Activated CD4-positive, alpha-beta T cell treated with anti-CD3 and anti-CD28 coated beads, Interleukin-2, amount 10 ng/mL, durations not matched to agents 7 days and 5 days (primary cell): ENCODE measurements at places on chromosomes 6 and 20.

GRCh38 chr6:80331522-80331921 is 225.1 kb downstream of the BCKDHB start:
- DNase-seq, result no peak

- no peak for DNase-seq
Measured at GRCh38 chr6:448296-449056, 56.9 kb downstream of the IRF4 start.

GRCh38 chr20:63434599-63435378 is 37.7 kb downstream of the KCNQ2 start:
- DNase-seq, result peak; percentile 81

DNA sequence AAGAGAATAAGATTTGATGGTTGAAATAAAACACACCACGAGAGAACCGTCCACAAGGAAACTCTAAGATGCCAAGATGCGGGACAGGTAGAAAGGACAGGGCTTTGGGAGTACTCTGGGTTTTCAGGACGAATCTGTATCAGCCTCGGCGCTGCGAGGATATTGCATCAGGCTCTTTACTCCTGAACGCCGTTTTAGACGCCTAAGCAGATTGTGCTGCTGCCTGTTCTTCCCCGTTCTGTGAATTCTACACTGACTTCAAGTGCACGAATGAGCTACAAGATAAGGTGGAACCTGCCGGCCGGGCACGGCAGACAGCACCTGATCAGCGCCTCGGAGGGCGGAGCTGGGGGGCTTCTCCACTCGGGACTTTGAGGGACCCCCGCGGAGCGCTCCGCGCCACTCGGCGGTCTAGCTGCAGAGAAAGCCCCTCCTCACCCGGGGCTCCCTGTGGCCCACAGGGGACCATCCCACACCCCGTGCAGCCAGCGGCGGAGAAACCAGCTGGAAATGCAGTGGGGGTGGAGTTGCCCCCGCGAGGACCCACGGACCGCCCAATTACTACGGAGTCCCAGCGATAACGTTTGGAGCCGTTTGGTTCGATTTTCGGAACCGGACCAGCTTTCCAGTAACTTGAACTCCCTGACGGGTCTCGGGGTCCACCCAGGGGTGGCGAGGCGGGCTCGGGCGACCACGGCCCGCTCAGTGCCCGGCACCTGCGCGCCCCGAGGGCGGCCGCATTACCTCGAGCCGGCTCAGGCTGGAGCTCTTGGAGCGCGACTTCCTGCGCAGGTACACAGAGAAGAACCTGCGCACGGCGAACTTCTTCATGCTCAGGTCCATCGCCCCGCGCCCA is 646 bp downstream of the RPS6KA2 start:
- peak; percentile 30 for DNase-seq

GRCh38 chr6:27156874-27157458 is 90.5 kb upstream of the PRSS16 start:
- DNase-seq, result no peak

DNA sequence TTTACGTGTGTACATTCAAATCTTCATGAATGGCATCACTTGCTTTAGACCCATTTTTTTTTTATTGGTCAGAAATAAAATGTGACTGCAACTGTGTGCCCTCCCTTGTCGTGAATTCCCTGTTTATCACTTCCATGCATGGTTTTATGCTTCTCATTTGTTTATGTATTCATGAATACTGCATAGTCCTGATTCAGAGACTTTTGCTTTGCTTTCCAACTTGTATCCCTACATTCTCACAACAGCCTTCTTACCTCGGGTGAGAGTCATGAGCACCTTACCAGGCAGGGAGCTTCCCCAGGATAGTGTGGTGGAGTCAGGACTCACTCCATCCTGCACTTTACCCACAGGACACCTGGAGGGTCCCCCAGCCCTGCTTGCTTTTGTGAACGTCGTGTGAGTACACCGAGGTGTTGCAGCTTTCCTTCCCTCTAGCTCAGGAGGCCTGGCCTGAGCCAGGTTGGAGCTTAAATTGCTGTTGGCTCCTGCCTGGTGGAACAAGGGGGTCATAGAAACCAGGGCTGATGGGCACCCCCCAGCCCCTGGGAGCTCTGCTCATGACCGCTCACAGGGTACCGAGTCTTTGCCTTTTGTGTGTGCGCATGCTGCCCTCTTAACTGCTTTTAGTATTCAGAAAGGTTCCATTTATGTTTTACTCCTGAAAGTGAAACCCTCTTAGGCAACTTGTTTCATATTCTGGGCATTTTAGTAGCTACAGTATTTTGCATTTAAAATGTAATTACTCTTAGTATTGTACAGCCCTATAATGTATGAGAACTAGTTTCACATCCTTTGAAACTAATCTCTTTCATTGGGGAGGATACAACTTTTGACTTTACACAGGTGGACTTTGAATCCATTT is 66.0 kb downstream of the CDS2 start:
- DNase-seq, result no peak

DNA sequence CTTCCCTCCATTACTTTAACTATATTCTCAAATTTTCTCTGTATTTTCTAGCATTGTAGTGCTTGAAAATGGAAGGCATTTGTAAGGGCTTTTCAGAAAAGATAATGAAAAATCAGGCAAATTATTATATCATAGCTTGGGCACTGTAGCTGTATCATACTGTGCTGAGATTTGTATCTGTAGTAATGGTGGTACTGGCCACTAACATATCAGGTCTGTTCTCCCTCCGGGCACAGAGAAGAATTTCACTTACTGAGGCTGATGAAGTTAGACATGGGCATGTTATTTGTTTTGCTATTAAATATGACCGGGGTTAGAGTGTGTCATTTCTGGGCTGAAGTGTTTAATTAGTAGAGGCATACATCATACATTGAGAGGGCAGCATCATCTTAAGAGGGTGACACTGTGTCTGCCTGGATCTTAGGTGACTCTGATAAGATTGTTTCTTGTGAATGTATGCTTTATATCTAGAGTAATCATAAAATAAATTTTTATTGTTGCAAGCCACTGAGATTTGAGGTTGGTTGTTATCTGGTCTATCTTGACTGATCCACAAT is 1395.9 kb downstream of the EPHA7 start:
- no peak for DNase-seq

DNA sequence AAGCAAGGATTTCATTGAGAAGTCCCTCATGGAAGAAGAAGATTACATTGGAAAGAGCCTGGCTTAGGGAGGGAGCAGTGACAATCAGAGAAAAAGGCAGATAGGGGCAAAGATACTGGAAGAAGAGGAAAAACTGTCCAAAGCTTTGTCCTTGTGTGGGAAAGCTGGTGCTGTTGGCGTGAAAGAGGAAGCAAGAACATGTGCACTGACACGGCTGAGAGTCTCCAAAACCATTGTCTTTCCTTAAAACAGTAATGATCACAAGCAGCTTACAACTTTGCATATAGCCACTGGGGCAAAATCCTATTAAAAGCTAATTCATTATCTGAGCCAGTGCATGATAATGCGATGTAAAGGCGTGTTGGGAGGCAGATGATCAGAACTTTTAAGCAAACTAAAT is 85.1 kb upstream of the ESR1 start:
- DNase-seq, result no peak

DNA sequence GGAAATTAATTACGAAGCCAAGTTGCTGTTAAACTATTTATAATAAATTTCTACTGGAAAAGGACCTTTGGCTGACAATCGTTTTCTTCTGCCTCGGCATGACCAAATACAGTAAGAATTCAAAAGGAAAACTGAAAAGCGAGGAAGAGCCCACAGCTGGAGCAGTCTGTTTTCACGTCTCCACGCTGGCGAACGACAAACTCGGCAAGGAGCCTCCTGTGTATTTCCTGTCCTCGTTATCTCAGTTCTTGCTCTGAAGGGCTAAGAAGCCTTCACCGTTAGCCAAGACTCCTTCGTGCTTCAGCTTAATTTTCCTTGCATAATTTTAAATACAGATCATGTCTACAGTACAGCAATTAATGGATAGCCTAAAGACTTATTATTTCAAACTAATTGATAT is 214.3 kb upstream of the PLCB4 start:
- no peak for DNase-seq

GRCh38 chr6:100126790-100127484 is 132.9 kb upstream of the MCHR2 start:
- DNase-seq, result no peak

- no peak for DNase-seq
Measured at GRCh38 chr6:16712255-16712930, 48.9 kb downstream of the ATXN1 start.

GRCh38 chr6:12096342-12096741 is 84.2 kb downstream of the HIVEP1 start:
- no peak for DNase-seq

DNA sequence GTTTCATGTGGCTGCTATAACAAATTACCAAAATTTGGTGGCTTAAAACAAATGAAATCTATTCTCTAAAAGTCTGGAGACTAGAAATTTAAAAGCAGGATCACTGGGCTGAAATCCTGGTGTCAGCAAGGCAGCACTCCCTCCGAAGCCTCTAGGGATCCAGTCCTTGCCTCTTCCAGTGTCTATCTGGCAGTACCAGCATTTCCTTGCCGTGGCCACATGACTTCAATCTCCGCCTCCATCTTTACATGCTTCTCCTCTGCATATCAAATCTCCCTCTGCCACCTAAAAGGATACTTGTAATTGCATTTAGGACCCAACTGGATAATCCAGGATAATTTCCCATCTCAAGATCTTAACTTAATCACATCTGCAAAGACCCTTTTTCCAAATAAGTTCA is 30.2 kb downstream of the ARHGAP18 start:
- DNase-seq, result no peak

GRCh38 chr6:13729891-13730290 is 18.3 kb upstream of the RANBP9 start:
- no peak for DNase-seq

DNA sequence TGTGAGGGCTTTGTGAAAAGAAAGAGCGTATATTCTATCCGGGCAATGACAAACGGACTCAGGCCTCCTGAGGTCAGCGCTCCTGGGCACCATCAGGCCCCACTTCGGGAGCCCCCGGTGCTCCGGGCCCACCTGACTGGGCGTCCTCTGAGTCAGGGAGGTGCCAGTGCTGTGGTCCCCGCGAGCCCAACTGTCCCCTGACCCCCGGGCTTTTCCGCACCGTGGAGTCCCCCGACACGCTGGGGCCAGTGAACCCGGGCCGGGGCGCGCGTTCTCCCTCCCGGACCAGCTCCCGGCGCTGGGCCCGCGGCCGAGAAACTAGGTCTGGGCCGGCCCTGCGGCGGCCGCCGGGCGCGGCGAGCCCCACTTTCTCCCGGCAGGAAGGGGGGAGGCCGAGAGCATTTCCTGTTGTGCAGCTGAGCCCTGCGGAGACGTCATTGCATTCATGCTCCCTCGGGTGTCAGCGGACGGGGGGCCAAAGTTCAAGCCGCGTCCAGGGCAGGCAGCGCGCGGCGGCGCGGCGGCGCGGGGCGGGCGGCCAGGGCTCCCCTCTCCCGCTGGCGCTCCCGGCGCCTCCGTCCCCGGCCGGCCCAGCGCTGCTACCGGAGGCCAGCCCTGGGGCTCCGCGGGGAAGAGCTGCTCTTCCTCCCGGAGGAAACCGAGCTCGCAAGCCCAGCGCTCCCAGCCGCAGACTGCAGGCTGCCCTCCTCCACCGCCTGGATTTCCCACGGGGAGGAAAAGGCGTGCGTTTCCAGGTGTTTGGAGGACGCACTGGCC is 18.3 kb downstream of the HIVEP2 start:
- DNase-seq, result peak; percentile 85

- DNase-seq, result no peak
Measured at GRCh38 chr6:20055916-20056315, 156.4 kb downstream of the MBOAT1 start.

DNA sequence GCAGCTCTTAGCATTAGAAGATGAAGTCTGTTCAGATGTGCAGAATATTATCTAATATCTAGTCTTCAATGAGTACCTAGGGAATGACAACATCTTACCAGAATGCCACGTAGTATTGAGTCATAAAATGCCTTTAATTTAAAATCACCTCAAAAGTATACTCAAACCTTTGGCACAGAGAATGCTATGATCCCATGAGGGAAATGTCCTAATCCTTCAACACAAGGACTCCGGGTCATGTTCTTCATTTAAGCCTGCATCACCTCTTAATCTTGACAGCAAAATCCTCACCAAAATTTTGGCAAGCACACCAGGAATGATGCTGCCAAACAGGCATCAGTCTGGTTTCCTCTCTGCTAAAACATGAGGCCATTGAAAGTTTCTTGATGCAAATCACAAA is 23.6 kb upstream of the MARCKS start:
- DNase-seq, result no peak

- no peak for DNase-seq
Measured at GRCh38 chr6:127494240-127494767, 24.8 kb downstream of the MTCL3 start.

DNA sequence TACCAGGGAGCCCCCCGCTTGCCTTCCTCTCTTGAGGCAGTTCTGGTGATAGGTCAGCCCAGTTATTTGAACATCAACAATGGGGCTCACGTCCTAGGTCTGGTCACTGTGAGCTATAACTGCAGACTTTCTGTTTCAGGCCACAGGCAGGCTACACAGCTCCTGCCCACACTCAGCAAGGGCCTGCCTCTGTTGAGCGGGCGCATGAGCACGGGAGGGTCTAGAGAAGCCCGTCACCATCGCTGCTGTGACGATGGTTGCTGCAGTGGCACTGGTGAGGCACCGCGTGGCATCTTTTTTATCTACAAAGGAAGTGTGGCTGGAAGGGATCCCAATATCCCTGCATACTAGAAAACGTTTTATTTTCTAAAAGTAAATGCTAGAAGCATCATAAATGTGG is 77.8 kb downstream of the RAMACL start:
- DNase-seq, result no peak

- DNase-seq, result no peak
Measured at GRCh38 chr20:61989741-61990140, 75.9 kb downstream of the TAF4 start.

- DNase-seq, result no peak
Measured at GRCh38 chr6:63783096-63783495, 147.5 kb downstream of the PHF3 start.

DNA sequence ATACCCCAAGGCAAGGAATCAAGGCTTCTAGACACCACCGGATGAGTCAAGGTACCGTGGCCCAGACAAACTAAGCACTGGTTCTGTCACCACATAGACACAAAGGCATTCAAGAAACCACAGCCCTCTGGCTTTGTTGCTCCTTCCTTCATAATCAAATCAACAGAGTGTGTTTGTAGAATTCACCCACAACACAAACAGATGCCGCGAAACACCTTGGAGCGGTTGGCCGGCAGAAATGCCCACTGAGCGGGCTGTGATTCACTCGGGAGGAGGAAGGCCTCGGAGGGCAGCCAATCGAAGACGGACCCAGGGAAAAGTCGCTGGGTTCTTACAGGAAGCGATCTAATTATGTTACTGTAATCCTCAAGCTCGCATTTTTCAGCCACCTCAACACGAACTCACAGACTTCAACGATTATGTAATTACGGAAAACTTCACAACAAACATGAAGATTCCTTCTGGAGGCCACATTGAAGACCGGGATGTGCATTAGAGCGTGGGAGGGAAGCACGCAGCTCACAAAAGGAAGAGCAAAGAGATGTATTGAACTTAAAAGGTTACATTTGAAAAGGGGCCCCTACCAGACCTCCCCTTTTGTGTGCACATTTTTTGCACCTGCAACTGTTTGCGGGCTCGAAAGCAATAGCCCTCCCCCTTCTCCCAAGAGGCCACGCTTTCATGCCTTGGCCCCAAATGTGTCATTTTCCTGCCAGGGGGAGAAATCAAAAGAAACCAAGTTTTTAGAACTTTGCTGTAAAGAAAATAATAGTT is 184.7 kb upstream of the PREP start:
- DNase-seq, result peak; percentile 11
